ENCODE measurements at places on chromosomes 1 and 21. TPM values are rescaled to one million over a fixed set of nuclear protein-coding genes. Genes with fewer than 3 reads are reported as not detected.

RHCE gene
- polyA plus RNA-seq = 1.6 TPM

OR2L5 gene
- polyA plus RNA-seq = not detected

YY1AP1 gene
- polyA plus RNA-seq = 27.0 TPM

NLRP3 gene
- polyA plus RNA-seq = 0.84 TPM

RNU1-4 gene
- polyA plus RNA-seq = not detected
